WTC11 (cell line): ENCODE measurements at places on chromosomes 5 and 9.

GRCh38 chr9:84996029-84996428 lies 326.5 kb downstream of the NTRK2 start:
- no peak for DNase-seq

DNA sequence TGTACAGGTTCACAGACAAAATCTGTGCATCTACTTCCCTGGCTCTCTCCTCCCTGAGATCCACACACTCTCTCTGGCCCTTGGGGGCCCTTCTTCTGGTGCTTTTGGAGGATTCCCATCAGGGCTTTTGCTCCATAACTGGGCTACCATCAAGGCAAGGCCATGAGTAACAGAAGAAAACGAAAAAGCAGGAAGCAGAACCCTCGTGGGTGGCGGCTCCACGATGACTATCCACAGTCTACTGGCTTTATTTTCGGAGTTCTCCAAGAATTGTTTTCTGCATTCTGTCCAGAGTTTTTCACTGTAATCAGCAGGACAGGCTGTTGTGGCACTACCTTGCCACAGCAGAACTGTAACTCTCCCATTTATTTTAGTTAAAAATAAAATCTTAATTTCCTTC lies 19.9 kb downstream of the PNPLA7 start:
- DNase-seq, result no peak

DNA sequence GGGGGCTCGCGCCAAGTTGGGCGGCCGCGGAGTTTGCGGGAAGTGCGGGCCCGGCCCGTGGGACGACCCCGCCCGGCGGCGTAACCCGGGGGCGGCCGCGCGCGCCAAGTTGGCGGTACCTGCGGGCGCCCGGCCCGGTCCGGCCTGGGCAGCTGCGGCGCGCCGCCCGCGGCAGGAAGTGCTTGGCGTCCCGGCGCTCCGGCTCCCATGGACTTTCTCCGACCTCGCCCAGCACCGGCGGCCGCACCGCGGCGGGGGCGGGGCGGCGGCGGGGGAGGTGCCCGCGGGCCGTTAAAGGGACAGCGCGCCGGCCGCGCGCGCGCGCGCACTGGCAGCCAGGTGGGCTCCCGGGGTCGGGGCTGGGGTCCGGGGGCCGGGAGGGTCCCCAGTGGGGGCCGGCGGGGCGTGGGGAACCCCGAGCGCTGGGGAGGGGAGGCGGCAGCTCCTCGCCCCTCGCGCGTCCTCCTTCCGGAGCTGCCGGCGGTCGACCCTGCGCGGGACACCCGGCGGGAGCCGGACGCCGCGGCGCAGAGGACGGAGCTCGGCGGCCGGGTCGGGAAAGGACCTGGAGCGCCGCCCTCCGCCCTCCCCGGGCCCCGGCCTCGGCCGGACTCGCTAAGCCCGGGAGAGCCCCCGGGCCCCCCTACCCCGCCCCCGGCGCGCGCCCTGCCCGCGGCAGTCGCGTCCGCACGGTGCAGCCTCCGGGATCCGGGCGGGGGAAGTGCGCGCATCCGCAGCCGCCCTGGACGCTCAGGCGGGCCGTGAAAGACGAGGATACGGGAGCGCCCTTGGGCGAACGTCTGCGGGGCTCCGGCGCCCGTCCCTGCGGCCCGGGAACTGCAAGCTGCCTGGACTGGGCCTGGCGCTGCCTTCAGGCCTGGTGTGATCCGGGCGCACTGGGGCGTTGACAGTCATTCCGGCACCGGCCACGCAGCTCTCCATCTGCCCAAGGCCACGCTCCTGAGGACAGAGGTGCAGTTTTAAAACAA lies at the start of gene NACC2:
TSS of gene NACC2 (minus strand) at position 220 of the 989 bp plus-strand sequence. CDS start 44,768 bp downstream, outside the sequence.
- DNase-seq, result peak; percentile 49

GRCh38 chr9:126420643-126421564 lies 94.3 kb downstream of the MVB12B start:
- DNase-seq, result no peak

- peak; percentile 1 for DNase-seq
Observed at GRCh38 chr9:133708246-133709014, 29.7 kb downstream of the SARDH start.

GRCh38 chr5:72463449-72464052 lies 43.7 kb downstream of the ZNF366 start:
- DNase-seq, result no peak

DNA sequence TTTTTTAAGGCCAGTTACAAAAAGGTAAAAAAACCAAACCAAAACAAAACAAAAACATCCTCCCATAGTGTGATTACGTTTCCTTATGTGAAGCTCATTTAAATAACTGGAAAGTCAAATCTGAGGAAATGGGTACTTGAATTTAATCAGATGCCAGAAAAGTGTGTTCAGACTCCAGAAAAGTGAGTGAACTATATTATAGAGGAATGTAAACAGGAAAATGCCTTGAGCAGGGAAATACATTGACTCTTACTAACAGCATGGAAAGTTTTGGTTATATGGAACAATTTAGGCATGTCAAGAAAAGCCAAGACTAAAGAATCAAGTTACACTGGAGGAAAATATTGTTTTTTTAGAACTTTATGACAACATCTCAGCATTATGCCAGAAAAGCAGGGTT lies 37.8 kb upstream of the RNF20 start:
- no peak for DNase-seq

DNA sequence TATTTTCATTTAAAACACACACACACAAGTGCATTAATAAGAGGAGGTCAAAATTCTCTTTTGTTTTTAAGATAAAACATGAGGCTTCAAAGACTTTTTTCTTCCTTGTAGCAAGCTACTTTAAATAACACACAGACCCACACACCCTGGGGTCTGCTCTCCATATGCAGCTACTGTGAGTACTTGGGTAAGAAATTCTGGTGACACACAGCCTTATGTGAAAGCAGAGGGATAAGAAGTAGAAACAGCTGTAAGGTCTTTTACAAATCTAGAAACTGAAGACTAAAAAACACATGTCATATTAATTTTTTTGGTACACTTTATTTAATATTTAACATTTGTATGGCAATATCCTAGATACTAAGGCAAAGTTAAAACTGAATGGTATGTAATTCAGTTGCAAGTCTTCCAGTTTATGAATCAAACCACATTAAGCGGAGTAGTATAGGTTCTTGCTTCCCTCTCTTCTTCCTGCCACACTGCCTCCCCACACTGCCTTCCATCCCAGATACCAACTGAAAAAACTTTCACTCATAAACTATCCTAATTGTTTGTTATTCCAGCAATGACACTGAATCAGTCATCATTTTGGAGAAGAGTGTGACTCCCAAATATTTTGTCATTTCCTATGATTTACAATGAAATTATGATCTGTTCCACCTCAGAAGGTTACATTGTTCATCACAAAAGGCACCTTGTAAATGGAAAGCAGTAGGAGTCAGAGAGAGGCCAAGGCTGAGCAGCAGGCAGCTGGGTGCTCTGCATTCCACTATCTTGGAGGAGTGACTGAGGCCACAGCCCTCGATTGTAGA lies 92.0 kb downstream of the PLCXD3 start:
- peak; percentile 14 for DNase-seq

GRCh38 chr9:137266585-137267453 lies 10.7 kb upstream of the TOR4A start:
- DNase-seq, result no peak

GRCh38 chr9:79007701-79008483 lies 563.9 kb upstream of the TLE4 start:
- no peak for DNase-seq

- no peak for DNase-seq
Observed at GRCh38 chr5:107985144-107985543, 314.4 kb upstream of the EFNA5 start.

- no peak for DNase-seq
Observed at GRCh38 chr5:66967102-66967501, 229.5 kb downstream of the CD180 start.

- peak; percentile 47 for DNase-seq
Observed at GRCh38 chr5:93587597-93588351, 4.8 kb downstream of the NR2F1 start.

DNA sequence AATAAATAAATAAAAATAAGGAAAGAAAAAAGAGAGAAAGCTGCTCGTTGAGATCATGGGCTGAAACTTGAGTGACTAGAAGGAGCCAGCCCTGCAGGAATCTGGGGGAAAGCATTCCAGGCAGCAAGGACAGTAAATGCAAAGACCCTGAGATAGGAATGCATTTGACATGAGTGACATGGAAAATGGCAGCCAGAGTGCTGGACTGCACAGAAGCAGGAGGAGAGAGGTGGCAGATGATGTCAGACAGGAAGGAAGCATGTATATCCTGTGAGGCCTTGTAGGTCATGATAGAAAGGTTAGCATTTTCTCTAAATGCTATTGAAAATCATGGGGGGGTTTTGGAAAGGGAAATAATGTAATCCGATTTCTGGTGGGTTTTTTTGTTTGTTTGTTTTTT lies 29.1 kb downstream of the ADRA1B start:
- DNase-seq, result no peak

DNA sequence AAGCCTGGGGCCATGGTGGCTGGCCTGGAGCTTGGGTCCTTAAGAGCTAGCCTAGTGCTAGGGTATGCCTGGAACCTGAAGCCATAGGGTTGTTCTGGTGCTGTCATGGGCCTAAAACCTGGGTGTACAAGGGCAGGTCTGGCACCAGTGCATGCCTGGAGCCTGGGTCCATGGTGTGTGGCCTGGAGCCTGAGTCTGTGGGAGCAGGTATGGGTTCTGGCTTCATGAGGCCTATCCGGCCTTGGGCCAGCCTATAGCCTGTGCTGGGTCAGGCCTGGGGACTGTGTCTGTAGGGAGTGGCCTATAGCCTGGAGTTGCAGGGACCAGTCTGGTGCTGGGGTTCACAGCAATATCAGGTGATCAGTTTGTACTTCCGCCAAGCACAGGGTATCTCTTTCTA lies 347.2 kb upstream of the MEF2C start:
- DNase-seq, result no peak

GRCh38 chr5:41600731-41601130 lies 90.3 kb upstream of the PLCXD3 start:
- no peak for DNase-seq

GRCh38 chr5:149403923-149404745 lies 25.0 kb upstream of the IL17B start:
- no peak for DNase-seq

GRCh38 chr5:126884269-126884819 lies 107.4 kb downstream of the LMNB1 start:
- DNase-seq, result no peak

GRCh38 chr9:94824411-94824810 lies 97.9 kb downstream of the AOPEP start:
- no peak for DNase-seq

GRCh38 chr9:72864327-72864726 lies 88.5 kb downstream of the ALDH1A1 start:
- DNase-seq, result no peak

DNA sequence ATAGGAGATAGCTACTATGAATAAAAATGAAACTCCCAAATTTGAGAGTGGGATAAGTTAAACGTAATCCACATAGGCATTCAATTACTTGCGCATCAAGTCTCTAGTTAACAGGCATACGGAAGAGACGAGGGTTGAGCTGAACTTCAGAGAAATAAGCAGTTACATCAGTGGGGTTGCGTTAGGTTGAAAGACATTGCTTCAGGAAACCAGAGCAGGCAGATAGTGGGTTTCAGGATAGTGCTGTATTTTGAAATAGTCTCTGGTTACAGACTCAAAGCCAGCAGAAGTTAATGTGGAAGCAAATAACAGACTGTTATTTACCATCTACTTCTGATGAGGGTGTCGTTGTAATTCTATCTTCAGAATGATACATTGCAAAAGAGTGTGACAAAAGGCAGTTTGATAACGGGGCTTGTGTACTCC lies 533.4 kb downstream of the PDE4D start:
- no peak for DNase-seq

GRCh38 chr5:168720575-168720974 lies 141.4 kb upstream of the PANK3 start:
- DNase-seq, result no peak

- DNase-seq, result no peak
Observed at GRCh38 chr9:116232424-116233159, 79.0 kb downstream of the PAPPA start.

GRCh38 chr9:90365666-90366065 lies 277.0 kb downstream of the DIRAS2 start:
- no peak for DNase-seq

DNA sequence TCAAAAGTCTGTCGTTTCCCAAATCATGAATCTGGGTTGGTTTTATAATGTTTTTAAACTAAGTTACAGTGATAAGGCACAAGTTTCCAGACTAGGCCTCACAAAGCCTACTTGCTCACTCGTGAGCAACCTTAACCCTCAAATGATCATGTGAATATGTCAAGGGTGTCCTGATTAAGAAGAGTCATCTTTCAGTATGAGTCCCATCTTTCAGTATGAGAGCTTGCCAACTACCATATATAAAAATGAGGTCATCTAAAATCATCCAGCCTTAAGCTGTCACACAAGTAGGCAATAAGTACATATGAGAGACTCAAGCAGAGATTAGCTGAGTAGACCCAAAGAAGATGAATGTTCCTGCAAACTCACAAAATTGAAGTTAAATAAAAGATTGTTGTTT lies 668.4 kb upstream of the FAM174A start:
- DNase-seq, result no peak

- no peak for DNase-seq
Observed at GRCh38 chr5:124662181-124662781, 84.2 kb downstream of the ZNF608 start.

- no peak for DNase-seq
Observed at GRCh38 chr5:78821536-78822021, 163.5 kb downstream of the ARSB start.

DNA sequence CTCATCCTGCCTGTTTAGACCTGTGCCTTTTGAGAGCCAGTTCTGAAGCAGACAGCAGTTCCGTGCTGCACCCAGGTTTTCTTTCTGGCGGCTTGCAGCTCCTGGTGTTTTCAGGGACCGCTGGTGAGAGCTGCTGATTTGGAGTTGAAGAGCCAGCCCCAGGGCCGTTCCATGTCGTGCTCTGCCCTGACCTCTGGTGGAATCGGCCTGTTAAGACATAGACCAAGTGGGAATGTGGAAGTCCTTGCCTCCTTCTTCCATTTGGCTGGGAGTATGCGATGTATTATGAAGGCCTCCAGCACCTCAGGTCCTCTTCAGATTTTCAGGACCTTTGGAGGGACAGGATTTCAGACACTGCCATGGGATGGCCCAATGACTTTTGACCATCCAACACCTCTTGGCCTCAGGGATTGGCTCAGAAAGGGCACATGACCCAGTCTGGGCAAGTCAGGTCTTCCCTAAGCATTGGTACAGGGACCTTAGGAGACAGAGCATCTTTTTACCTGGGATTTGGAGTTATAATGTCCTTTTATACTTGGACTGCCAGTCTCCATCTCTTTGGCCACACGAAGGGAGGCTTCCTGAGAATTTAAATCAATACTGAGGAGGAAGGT lies 136.1 kb upstream of the CLINT1 start:
- peak; percentile 83 for DNase-seq

- DNase-seq, result no peak
Observed at GRCh38 chr9:114928136-114928535, 2.3 kb downstream of the TNFSF8 start.
